Activated CD4-positive, alpha-beta T cell treated with anti-CD3 and anti-CD28 coated beads, Interleukin-2, amount 50 U/mL, for 16 hours (primary cell): ENCODE measurements at places on chromosomes 11 and 22.

DNA sequence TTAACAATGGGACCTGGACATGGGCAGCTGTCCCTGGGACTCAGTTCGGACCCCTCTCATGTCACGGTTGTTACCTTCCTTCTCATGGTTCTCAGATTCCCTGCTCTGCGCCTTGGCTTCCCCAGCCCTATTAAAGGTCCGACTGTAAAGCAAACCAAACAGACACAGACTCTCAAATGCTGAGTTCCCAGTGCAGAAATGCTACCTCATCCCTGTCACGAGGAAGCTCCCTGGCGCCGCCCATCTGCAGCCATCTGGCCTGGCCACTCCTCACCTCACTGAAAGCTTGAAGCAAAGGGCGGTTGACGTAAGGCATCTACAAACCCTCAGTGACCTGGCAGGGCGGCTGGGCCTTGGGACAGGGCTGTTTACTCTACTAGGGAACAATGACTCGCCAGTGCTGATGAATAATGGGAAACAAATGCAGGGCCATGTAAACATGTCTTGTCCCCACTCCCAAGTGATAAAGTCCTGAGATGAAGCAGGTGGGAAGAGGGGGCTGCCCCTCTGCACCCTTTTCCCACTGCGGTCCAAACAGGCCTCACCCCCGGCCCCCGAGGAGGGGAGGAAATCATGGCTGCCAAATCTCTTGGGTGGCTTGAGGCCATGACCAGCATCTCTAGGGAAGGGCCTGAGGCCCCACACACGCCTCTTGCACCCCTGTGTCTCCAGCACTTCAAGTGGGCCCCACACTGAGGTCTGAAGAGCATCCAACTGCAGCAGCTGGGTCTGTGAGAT lies 49.3 kb downstream of the SCUBE1 start:
- DNase-seq, result no peak

DNA sequence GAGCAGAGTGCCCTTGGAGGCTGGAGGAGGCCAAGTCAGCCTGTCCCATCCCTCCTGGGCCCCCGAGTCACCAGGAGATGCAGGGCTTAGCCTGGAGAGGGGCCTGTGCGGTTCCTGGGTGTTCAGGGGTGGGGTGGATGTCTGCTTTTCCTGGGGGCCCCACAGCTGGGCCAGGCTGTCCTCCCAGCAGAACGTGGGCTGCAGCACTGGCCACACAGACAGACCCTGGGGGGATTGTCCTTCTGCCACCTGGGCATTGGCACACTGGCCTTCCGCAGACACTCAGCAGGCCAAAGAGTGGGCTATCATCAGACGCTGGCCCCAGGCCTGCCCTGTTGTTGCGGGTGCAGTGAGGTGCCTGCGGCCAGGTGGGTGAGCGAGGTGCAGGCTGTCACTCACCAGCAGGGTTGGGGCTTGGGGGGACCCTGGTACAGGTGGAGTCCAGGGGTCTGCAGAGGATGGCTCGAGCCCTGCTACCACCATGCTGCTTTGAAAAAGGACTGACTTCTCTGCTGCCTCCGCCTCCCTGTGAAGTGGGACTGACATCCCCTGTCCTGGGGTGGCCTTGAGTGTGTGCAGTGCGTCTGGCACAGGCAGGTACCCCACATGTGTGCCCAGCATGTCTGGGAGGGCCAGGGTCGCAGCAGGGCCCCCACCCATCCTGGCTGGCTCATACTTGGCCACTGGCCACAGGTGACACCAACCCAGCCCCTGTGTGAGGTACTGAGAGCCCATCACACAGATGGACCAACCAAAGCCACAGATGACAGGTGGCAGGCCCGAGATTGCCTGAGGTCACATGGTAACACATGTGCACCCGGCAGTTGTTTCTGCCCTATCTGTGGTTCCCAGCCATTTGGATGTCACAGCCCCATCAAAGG lies 39.0 kb upstream of the KCNQ1OT1 start:
- DNase-seq, result no peak

DNA sequence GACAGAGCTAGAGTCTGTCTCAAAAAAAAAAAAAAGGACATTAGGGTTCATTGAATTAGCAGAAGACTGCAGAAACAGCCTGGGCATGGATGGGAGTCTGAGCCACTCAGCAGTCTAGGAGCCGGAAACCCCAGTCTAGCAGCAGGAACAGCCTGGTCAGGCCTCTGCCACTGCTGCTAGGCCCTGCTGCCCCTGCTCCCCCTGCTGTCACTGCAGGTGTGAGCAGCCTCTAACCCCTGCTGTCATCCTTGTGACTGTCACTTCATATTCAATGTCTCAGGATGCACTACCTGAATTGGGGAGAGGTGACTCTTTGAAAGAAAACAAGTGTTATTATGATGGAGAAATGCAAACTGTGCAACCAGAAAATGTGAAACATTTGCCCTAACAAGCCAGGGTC lies 7.0 kb upstream of the DDX17 start:
- peak; percentile 28 for DNase-seq

- no peak for DNase-seq
Observed at GRCh38 chr22:43560651-43561050, 148.8 kb downstream of the MPPED1 start.

GRCh38 chr11:17287058-17287457 lies 10.5 kb downstream of the NUCB2 start:
- DNase-seq, result no peak

- DNase-seq, result no peak
Observed at GRCh38 chr11:7448201-7448600, 37.1 kb upstream of the OLFML1 start.

DNA sequence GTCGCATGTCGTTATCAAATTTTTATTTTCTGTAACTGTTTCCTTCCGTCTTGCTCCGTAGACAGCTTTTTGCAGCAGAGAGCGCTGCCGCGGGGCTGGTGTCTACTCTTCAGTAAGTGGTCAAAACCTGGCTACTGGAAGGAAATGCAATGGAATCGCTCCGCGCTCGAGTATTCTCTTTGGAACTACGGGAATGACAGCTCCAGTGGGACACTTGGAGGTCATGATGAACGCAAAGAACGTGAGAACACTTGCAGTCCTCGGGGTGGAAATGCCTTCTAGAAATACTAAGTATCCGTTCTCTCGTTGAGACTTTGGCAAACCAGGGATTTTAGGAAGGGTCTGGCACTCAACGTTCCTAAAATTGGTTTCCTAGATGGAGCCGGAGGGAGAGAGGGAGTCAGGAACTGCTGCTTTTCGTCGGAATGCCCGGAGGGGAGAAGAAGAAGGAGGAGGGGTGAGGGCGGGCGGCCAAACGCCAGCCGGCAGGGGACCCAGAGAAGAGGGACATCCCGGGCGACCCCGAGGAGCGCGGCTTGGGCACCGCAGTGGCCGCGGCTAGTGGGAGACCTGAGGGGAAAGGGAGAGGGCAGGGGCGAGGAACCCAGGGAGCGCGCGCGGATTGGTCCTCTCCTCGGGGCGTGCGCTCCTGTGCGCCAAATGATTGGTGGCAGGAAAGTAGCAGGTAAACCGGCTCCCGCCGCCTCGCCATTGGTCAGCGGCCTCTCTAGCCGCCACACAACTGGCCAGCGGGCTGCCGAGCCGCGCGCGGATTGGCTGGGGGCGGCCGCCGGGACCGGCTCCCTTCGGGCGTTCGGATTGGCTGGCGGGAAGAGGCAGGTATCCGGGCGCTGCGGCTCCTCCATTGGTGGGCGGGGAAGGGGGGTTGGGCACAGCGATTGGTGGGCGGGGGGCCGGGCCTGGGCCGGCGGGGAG lies 490 bp upstream of the BMAL1 start:
- DNase-seq, result peak; percentile 98

GRCh38 chr11:894575-895201 lies 15.9 kb downstream of the CHID1 start:
- DNase-seq, result no peak

DNA sequence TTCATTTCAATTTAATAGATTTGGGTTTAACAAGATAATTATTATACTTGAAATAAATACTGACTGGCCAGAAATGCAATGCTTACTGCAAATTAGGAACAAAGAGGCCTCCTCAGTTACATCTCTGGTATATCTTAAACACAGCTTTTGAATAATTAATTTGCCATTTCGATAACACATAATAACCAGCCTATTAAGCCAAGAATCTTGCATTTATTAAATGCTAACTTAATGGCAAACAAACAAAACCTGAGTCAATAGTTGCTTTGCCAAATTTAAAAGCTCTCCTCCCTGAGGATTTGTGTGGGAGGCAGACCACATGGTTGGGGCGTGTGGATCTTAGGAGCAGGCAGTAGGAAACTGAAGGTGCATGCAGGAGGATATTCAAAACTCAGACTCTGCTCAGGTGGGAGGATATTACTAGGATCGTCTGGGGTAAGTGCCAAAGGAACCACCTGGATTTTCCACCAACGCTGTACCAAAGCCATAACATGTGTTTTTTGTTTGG lies 17.9 kb upstream of the FJX1 start:
- DNase-seq, result no peak

DNA sequence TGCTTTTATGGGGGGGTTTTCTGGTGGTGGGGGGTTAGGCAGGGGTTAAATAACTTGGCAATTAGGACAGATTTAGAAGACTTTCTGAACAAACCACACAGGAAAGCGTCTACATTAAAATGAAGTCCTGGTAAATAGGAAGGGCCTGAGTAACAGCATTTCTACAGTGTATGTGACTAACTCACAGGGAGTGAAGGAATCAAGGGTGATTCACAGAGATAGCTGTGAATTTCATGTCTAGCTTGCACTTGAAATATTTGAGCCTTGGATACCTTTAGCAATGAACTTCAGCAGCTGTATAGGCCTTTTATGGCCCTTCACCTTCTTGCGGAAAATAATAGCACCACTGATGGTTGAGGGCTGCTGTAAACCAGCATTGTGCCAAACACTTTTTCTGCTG lies 26.1 kb upstream of the LDHA start:
- DNase-seq, result no peak

DNA sequence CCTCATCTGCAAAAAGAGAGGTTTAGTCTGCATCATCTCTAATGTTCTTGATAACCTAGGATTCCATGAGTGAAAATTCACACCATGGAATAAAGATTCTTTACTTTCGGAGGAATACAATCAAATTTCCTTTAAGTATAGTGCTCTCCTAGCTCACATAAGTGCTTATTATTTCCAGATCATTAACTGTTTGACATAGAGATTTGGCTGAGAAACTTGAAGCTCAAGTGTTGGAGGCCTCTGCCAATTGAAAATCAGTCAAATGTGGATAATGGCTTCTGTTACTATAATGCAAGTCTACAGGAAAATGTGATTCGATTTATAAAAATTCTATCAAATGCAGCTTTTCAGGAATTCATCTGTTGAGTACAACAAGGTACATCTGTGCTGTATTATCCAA lies 144.6 kb downstream of the KIF18A start:
- no peak for DNase-seq

- no peak for DNase-seq
Observed at GRCh38 chr22:35674335-35674734, 26.1 kb downstream of the APOL6 start.

DNA sequence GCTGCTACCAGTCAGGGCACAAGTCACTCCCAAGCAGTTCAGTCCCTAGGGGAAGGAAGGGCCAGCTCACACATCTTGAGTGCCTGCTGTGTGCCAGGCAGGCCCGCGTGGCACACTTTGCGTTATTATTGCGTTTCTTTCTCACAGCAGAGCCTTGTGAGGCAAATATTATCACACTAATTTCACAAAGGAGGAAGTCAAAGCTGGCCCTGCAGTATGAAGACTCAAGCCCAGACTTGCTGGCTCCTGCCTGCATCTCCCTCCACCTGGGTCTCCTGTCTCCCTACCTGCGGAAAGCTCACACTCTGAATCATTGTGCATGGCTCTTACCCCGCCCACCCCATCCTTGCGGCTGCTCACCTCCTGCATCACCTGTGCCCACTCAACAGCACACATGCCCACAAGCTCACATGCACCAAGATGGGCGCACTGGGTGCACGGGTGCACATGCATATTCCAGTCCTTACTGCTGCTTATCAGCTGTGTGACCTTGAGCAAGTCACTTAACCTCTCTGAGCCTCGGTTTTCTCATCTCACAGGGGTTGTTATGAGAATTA lies 31.7 kb upstream of the P2RY2 start:
- DNase-seq, result no peak

- peak; percentile 30 for DNase-seq
Observed at GRCh38 chr11:6438979-6439571, 1.7 kb downstream of the HPX start.

DNA sequence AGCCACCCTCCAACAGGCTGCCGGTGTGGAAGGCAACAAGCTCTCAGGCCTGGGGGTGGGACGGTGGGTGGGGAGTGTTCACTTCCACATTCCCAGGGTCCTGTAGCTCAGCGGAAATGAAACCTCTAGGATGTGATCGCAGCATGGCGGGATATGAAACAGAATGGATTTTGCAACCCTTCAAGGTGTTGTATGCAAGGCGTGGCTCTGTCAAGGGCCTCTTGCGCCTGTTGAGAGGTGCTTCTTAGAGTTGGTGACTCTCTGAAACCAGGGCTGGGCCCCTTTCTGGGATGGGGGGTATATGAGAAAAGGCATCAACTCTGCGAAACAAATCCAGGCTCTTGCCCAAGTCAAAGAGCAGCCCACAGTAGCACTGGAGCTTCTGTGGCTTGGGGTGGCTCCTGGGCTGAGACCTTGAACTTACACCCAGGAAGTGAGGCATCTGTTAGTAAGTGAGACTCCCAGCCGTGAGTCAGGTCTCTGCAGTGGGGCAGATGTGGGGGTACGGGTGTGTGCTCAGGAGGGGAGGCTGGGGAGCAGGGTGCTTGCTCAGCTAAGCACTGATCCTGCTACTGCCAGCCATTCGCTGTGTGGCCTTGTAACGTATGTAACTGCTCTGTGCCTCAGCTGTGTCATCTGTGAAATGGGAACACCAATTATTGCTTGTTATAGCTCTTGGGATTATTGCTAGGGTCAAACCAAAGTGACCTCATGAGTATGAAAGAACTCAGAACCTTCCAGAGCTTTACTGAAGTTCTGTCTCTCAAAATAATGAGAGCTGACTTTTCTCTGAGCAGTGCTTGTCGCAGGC lies 28.3 kb downstream of the NECTIN1 start:
- DNase-seq, result no peak

DNA sequence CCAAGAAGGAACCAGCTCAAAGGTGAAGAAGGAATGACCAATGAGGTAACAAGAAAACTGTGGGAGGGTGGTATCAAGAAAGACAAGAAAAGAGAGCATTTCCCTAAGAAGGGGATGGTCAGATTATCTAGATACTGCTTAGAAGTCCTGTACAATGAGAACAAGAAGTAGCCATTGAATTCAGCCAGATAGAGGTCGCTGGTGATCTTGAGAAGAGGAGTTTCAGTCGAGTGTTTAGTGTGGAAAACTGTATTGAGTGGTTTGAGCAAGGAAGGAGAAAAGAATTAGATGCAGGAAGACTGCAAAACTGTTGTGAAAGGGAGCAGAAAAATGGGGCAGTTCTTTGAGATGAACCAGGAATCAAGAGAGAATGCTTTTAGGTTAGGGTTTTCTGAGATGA lies 74.6 kb upstream of the FAT3 start:
- DNase-seq, result no peak

- no peak for DNase-seq
Observed at GRCh38 chr11:119791047-119791446, 62.0 kb upstream of the NECTIN1 start.
